IMR-90 (cell line): ENCODE measurements at places on chromosomes 6 and 20. TPM values are rescaled to one million over a fixed set of nuclear protein-coding genes. Genes with fewer than 3 reads are reported as not detected.

TUBE1 gene
- 6.5 and 7.9 TPM in 2 replicates for polyA plus RNA-seq

PTGIS gene
- 2.4 and 2.6 TPM in 2 replicates for polyA plus RNA-seq

DNA sequence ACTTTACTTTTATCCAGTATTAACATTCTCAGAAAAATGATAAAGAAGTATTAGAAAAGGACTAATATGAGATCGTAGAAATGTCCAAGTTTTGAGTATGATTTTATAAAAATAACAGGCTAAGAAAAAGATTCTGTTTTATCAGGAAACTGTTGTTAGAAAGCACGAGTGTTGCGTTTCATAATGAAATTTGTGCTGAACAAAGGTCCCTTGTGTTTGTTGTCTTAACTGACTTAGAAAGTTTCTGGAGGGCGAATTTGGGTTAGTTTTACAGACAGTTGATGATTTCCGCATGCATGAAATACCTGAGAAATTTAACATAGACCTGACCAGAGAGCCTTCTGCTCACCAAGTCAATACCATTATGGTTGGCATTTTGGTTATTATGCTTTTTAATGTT lies 136.0 kb downstream of the FNDC1 start:
- no peak for DNase-seq

VSTM2L gene
- polyA plus RNA-seq = 0.19 and 0.57 TPM in 2 replicates

MCM3 gene
- polyA plus RNA-seq = 47.6 and 54.6 TPM in 2 replicates
